ENCODE measurements at places on chromosomes 3 and 15.

GRCh38 chr3:100087198-100087597, 27.1 kb downstream of the FILIP1L start:
- DNase-seq = no peak

GRCh38 chr3:196166741-196167140, 44.5 kb downstream of the ZDHHC19 start:
- DNase-seq = no peak

DNA sequence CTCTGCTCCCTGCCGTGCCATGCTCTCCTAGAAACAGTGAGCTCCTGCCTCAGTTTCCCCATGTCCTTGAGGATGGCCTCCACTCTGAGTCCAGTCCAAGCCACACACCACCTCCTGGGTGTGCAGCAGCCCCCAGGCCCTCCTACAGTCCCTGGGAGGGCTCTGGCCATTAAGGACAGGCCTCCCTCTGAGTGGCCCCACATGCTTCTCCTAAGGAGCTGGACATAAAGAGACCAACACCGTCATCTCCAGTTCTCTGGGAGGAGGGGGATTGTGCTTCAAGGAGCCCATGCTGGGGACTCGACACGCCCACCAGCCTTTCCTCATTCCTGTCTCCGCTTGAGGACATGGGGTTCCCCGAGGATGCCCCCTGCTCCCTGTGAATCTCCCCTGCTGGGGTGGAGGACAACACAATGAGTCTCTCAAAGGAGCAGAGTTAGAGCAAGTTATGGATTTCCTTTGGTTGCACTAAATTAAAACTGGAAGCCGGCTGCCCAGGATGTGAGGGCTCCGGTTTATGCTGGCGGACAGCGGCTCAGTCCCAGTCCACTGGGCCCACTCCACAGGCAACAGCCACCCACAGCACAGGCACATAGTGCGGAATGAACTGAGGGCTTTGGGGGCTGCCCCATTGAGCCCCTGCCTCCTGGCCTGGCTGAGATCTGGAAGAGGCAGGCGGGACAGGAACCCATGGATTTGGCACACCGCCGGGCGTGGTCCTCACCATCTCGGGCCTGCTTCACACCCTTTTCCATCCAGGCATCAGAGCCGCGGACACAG, 165.6 kb upstream of the IQSEC1 start:
- DNase-seq = no peak

GRCh38 chr3:71887256-71887655, 102.3 kb upstream of the PROK2 start:
- no peak for DNase-seq

- no peak for DNase-seq
Observed at GRCh38 chr3:58487140-58487886, 4.6 kb upstream of the KCTD6 start.

DNA sequence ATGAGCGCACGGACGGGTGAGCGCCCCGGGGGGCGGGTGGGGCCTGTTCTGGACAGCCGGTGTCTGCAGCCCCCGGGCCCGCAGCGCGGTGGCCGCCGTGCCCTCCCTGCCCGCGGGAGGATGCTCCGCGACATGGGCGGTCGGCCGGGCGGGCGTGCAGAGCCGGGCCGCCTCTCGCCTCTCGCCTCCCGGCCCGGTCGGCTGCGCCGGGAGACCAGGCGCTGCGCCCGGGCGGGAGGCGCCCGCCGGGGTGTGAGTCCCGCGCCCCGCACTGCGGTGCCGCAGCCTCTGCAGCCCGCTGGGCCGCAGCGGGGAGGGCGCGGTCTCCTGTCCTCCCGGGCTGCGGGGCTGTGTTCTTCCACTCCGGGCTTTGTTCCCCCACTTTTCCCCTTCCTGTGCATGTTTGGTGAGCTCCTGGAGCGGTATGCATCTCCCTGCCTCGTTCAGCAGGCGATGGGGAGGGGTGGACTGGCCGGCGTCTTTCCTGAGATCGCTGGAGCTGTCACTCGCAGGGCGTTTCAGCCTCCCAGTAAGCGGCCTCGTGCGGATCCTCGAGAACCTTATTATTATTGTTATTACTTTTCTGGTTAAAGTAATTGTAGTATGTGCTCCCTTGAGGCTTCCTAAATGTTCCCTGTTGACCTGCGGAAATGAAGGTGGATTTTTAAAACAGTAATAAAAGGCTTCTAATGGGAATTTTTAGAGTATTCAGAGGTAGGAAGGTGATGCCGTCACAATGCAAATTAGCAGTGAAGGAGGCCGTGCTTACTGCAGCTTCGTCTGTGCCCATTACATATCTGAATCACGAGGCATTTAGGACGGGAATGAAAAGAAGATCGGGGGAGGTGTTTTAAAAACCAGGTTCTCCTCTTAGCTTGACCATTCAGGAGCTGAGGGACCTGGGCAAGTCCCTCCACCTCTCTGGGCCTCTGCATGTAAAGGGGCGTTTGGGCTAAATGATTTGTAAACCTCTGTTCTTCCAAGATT, 593 bp downstream of the TMOD2 start:
- no peak for DNase-seq

GRCh38 chr3:171000281-171000680, 26.2 kb downstream of the SLC2A2 start:
- DNase-seq = no peak
